Substantia nigra (tissue), 51 donors: ENCODE measurements at places on chromosomes 2 and 18.
A peak's percentile ranks its signal among the peaks of the same experiment; 100 is the strongest.

DNA sequence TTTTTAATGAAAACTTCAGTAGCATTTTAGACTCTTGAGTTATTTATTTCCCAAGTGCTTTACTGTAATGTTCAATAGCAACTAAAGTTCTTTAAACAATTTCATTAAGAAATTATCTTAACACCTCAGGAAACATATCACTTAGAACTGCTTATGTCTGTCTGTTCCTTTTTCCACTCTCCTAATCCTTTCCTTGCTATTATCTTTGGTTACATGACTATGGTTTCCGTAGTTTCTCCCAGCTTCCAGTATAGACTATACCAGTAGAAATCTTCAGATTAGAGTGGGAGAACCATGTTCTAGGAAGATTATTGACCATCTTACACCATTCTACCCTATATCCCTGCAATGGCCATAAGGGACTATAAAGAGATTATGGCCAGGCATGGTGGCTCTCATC, 280.0 kb downstream of the EXOC6B start:
- DNase-seq = no peak

DNA sequence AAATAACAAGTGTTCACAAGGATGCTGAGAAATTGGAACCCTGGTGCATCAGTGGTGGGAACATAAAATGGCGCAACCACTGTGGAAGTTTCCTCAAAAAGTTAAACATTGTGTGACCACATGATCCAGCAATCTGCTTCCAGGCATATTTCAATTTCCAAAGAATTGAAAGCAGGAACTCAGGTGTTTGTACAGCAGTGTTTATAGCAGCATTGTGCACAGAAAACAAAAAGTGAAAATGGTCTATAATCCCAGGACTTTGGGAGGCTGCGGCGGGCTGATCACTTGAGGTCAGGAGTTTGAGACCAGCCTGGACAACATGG, 38.6 kb upstream of the MYCN start:
- no peak for DNase-seq

DNA sequence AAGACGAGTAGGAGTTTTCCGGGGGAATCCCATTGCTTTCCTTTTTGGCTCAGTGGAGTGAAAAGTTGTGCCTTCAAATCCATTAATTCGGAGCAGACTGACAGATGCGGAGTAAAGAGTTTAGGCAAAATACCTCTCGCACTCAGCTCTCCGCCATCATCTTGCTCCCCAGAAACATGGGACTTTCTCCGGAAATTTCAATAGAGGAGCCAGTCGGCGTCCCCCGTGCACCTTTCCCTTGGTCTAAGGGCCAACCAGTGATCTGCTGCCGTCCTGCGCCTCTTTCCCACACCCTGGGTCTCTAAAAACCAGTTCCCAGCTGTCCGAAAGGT, 318 bp downstream of the TYW5 start:
- no peak for DNase-seq

DNA sequence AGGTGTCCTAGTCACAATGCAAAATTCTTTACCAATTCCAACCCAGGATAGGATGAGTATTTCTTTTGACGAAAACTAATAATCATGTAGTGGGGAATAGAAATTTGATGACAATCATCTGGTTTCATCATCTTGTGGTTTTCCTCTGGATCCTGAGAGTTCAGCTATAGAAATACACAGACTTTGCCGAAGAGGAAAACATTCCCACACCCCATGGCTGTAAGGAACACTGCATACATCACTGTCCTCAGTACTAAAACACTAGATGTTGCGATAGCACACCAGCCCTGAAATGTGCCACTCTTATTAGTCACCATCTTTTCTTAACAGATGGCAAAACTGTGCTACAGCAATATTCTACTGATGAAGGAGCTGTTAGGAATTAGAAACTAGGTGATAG, 29.4 kb downstream of the CERKL start:
- DNase-seq = no peak

DNA sequence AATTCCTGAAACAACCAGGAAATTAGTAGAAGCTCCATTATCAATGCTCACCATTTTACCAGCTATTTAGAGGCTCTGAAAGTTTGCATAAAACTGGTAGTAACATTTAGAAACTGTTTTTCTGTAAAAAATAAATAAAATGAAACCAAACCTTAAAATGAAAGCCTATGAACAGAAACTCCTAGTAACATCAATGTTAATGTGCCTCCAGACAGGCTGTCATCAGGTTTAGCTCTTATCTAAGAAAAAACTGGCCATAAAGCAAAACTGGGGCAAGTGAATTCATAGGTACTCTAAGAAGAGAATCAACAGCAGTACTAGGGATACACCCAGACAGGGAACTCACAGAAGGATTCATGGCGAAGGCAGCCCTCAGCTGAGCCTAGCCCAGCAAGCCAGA, 8.0 kb downstream of the E2F6 start:
- no peak for DNase-seq

GRCh38 chr2:47490406-47490805, 87.5 kb downstream of the MSH2 start:
- no peak for DNase-seq

DNA sequence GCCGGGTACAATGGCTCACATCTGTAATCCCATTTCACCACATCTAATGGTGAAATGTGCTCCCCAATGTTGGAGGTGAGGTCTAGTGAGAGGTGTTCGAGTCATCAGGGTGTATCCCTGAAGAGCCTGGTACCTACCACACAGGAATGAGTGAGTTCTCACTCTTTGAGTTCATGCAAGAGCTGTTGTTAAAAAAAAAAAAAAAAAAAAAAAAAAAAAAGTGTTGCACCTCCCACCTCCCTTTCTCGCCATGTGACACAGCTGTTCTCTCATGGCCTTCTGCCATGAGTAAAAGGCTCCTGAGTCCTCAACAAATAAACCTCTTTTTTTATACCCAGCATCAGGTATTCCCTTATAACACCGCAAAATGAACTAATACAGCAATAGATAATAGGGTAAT, 106.3 kb downstream of the C2orf74 start:
- no peak for DNase-seq

DNA sequence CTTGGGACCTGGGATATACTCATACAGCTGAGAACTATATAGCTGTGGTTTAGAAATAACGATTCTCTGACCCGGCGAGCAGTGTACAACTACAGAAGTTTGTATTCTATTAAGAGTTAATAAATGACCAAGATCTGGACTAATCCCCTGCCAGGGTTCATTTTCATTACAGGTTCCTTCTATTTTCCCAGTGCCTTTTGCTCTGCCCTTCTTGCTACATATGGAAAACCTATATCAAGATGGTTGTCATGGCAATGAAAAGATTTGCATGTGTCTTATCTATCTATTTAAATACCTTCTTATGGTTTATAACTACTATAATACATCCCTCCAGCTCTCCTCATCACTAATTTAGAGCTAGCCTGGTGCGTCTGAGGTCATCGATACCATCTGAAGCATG, 965.2 kb downstream of the BCL11A start:
- DNase-seq = no peak

GRCh38 chr2:235000426-235001236, 48.8 kb downstream of the SH3BP4 start:
- DNase-seq = no peak

GRCh38 chr2:28546242-28546641, 50.4 kb downstream of the PLB1 start:
- DNase-seq = no peak

DNA sequence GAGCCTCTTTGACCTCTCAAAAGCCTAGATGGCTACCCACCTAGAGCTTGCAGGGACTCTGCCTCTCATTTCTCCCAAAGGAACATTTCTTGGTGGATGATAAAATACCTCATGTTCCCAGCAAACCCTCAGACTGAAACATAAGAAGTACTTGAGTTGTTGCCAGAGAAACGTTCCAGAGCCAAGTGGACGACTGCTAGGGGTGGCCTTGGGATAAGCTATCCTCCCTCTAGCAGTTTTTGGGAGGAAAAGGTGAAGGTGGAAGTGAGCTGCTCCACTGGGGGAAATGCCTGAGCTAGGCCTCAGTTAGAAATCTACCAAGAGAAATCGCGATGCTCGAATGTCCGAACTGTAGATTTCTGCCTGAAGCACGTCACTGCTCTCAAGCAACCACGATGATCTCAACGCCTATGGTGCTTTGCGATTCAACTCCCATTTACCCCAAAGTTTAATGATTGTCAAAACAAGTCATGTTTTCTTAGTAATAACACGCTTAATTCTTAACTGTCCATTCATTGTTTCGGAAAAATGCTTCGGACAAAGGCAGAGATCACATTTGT, 91.5 kb downstream of the CCBE1 start:
- DNase-seq = no peak

DNA sequence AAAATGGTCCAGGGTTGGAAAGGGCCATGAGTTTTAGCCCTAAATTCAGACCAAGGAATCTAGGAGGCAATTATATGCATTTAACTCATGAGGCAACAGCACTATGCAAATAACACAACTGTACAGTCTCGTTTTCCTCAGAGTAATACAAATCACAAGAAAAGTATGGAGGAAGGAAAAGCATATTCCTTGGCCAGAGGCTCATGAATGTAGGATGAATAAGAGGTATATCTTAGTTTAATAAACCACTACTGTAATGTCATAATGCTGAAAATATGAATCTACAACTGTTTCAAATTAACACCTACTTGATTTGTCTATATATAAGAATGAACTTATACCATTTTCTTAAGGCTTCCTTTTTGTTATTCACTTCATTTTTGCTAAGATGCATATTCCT, 252.5 kb upstream of the TANK start:
- DNase-seq = no peak

DNA sequence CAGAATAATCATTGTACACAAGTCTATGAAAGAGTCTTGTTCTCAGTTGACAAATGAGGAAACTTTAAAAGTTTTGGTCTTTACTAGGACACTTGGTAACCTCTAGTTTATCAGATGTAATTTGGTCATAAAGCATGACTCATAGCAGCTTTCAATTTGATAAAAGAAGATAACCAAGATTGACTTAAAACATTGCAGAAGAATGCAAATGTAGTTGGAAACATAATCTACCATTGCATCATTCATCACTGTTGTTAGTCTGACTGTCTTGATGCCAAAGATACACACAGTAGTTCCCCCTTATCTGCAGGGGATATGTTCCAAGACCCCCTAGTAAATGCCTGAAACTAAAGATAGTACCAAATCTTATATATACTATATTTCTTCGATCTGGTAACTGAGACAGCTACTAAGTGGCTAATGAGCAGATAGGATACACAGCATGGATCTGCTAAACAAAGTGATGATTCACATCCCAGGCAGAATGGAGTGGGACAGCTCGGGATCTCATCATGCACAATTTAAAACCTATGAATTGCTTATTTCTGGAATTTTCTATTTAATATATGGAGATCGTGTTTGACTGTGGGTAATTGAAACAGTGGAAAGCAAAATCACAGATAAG, 131.4 kb upstream of the CCDC68 start:
- DNase-seq = no peak

DNA sequence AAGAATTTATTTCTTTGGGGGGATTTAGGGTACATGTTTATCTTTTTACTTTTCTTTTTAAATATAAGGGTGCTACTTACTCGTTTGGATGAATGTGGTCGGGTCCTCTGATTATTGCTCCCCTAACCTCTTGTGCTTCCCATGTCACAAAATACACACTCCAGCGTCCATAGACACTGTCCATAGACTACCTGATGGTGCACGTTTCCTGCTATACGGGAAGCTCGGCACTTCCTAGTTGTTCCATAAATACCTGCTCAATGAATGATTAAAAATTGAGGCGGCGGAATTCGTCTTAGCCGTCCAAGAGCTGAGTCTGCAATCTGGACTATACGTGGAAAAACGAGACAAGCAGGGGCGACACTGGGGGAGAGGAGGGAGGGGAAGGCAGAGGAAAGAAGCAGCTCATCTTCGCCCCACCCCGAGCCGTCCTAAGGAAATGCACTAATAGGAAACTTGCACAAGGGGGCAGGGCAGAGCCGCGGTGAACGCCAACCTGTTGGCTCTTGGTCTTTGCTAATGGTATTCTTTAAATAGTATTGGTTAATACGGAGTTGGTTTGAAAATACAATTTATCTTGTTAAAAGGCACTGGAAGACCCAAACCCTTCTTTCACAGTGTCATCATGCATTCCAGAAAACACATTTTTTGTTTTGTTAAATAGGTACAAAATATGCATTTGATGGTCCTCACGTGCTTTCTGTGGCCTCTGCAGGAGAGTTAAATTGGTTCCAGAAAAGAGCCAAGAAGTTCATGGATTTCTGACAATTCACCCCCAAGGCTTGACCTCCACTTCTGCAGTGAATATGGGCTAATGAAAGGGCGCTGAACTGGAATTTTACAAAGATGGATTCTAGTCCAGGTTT, 73.0 kb upstream of the KCTD1 start:
- DNase-seq = peak; percentile 4

DNA sequence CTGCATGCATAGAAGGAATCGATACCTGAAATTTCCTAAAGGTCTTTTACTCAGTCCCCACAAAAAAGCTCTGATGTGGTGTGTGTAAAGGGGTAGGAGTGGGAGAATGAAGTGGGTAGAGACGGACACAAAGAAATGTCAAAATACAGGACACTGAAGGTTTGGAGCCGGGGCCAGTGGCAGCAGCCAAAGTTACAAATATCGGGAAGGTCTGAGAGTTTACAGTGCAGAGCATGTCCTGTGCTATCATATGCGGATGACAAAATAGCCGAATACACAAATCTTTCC, 89.9 kb upstream of the STON1 start:
- DNase-seq = no peak

GRCh38 chr2:235679471-235679870, 185.6 kb downstream of the AGAP1 start:
- no peak for DNase-seq
